ENCODE measurements at places on chromosomes 5 and 9.

DNA sequence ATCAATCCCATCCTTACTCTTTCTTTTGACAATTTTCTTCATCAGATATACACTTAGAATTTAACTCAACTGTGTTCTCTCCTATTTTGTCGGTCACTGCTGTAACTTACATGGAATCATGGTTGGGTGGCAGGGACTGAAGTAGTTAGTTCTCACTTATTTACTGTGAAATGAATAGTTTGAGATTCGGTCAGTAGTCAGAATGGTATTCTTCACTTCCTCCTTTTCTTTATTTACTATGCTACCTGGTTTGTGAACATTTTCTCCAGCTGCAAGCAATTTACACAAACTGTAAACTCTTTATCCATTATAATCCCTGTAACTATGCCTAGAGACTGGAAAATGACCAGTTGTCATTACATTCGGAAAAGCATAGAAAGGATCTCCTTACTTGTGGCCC lies 41.5 kb upstream of the GDNF start:
- no peak for DNase-seq

DNA sequence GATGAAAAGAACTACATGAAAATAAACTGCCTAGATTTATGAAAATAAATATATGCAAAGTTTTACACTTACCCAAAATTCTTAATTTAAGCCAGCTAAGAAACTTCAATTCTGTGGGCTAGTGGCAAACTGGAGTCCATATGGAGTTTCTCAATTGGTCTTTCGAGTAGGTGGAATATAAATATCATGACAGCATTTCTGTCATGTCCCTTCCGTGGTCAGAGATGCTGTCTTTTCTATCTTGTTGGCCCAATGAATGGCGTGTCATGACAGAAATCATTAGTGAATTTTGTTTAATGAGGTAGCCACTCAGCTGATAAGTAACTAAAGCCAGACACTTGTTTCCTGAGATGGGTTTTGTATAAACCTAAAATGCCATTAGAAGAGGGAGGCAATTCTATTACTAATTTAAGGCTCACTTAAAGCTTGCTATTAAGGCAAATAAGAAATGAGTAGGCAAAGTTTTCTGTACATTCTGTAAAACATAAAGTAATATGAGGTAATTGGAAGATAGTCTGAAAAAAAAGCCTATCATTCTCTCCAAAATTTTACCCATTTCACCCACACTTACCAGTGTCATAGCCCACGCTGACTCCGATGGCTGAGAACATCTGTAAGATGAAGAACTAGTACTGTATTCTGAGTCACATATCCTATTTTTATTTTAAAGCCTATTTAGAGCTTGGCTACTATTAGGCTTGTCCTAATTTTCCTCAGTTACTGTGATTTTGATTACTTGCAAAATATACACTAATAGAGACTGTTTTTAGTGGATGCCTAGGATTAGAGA lies 419.3 kb upstream of the MEF2C start:
- no peak for DNase-seq

GRCh38 chr5:1255081-1255561 lies 29.9 kb downstream of the SLC6A18 start:
- peak; percentile 14 for DNase-seq

DNA sequence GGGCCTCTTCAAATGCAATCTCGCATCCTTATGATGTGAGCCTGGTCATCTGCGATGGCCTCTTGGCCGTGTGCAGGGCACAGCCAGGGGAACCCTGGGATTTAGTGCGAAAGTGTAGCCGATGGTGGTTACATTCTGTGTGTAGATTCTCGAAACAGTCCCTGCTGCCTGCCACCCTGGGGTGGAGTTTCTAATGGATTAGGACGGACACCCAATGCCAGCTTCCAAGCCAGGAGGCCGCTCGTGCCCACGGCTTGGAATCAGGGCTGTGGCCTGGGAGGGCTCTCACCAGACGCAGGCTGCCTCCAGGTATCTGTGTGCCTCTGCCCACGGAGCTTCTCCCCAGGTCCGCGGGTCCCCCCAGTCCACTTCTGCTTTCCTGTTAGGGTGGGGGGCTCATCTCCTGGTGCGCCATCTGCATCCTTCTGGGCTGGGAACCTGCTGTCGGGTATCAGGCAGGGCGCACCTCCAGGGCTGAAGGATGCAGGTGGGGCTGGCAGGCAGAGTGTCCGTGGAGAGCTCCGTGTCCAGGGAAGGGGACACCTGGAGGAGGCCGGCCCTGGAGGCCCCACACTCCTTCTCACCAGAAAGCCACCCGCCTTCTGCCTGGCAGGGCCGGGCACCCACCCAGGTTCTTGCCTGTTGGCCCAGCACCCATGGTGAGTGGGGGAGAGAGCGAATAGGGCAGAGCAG lies 3.4 kb upstream of the SLC12A7 start:
- DNase-seq, result no peak

DNA sequence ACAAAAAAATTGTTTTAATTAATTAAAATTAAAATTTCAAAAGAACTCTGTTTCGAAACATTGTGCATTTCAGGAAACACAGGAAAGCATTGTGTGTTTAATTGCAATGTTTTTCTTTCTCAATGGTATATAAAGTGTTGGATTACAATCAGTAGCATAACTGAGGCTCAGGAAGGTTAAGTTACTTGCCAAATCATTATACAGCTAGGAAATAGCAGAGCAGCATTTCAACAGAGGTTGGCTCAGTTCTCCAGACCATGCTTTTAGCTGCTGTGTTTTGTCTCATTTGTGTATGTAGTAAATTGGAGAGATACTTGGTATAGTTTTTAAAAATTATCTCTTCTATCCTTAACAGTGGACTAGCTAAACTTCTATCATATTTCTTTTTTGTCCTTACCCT lies 30.0 kb upstream of the CAMLG start:
- DNase-seq, result no peak

- DNase-seq, result no peak
Measured at GRCh38 chr5:31769530-31769929, 130.6 kb downstream of the PDZD2 start.
